ENCODE measurements at places on chromosomes 3 and 15.

DNA sequence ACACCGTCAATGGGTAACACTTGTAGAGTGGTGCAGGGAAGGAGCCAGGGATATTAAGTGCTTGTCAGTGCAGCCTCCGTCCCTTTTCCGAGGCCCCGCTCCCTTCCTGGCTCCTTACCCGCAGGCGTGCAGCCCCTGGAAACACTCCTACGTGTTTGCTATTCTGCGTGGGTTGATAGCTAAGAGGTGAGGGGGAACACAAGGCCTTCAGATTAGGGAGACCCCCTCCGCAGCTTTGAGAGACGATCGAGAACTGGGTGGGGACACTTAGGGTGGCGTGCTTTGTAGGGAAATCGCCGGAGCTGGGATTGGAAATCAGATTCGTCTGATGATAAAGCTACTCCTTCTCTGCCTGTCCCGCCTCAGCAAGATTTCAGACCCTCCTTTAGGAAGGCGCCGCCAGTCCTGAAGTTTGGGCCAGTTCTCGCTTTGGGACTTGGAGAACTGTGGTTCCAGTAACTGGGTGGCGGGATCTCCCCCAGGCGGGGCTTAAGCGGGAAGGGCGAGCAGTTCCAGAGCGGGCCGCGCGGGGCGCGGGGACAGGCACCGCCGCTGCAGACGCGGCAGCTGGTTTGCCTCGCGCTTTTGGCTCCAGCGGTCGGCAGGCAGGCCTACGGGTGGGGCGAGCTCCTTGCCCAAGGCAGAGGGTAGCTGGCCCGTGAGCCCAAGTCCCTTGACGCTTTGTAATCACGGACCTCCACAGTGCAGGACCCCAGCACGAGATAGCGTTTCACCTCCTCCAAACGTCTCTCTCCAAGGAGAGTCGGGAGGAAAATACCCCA is 8.0 kb upstream of the FAM107A start:
- peak; percentile 90 for DNase-seq

GRCh38 chr3:10757021-10757820 is 58.8 kb upstream of the SLC6A11 start:
- DNase-seq = peak; percentile 54

DNA sequence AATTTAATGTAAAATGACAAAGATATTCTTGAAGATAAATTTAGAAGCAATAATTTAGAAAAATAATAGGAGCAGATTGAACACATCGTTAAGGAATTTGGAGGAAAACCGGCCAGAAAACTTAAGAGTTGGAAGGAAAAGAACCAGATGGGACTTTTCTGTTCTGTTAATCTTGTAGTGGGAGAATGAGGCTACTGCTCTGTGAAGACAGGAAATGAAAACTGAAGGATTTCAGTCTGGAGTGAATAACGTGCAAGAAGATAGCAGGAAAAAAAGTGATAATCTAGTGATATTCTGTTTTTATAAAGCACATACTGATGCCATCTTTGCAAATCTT is 74.2 kb downstream of the DPPA2 start:
- DNase-seq = no peak

GRCh38 chr15:70029297-70029701 is 68.4 kb downstream of the TLE3 start:
- DNase-seq = peak; percentile 21

DNA sequence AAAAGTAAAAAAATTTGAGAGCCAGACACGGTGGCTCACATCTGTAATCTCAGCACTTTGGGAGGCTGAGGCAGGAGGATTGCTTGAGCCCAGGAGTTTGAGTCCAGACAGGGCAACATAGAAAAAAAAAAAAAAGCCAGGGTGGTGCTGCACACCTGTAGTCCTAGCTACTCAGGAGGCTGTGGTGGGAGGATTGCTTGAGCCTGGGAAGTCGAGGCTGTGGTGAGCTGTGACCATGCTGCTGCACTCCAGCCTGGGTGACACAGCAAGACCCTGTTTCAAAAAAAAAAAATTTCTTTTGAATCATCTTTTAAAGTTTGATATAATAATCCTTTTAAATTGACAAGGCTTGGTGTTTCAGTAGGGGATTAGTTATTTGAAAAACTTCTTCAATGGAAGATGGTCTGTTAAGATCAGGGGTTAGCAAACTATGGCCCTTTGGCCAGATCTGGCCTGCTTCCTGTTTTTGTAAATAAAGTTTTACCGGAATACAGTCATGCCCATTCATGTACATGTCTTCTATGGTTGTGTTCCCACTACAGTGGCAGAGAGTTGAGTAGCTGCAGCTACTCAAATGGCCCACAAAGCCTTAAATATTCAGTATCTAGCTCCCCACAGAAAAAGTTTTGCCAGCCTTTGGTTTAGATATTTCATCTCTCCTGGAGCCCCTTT is 28.9 kb downstream of the CDAN1 start:
- DNase-seq = no peak

DNA sequence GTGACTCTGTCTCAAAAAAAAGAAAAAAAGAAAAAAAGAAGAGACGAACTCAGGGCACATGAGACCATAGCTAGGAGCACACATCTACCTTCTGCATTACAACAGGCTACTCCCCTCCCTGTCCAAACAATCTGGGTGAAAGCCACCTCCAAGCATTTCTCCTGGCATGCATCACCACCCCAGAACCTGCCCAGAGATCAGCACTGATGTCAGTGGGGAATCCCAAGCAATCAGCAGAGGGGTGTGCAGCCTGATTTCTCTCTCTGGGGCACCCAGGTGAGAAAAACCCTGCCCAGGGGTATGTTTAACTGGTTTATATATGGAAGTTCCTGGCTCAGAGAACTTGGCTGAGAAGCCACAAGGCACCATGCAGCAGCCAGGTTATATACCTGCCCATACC is 59.4 kb downstream of the CDC25A start:
- DNase-seq = no peak

GRCh38 chr15:98740295-98740694 is 92.0 kb downstream of the IGF1R start:
- DNase-seq = no peak

DNA sequence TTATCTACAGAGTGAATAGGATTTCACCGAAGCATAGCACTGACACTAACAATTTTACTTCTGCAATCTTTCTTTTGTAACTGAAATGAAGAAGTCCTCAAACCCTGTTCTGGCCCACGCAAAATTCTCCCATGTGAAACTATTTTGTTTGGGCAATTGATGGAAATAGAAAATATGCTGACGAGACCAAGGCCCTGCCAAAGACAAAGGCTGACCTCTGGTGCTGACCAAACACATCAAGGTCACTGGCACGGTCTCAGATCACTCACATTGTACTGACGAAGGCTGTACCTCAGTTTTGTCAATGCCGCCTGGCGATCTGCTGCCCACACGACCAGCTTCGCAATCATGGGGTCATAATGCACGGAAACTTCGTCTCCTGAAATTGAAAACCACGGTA is 58.4 kb upstream of the DCUN1D1 start:
- no peak for DNase-seq

- no peak for DNase-seq
Measured at GRCh38 chr15:82803793-82804574, 1.9 kb downstream of the FSD2 start.

- no peak for DNase-seq
Measured at GRCh38 chr3:8780279-8780678, 10.9 kb upstream of the OXTR start.

GRCh38 chr15:77846986-77847385 is 214.3 kb upstream of the LINGO1 start:
- DNase-seq = no peak

- no peak for DNase-seq
Measured at GRCh38 chr3:84962415-84962814, 3.6 kb downstream of the CADM2 start.

DNA sequence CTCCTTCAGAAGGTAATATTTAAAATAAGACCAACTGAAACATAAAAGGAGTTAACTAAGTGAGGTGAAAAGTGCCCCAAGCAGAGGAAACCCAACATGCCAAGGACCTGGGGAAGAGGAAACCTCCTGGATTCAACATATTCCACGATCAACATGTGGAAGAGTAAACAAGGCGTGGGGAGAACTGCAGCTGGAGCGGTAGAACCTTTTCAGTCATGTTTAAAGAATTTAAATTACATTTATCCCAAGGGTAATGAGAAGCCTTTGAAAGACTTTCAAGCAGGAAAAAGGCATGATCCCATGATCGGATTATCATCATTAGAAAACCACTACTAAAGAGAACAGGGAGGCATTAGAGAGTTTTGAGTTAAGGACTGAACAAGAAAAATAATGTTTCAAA is 330.7 kb downstream of the FHIT start:
- no peak for DNase-seq

DNA sequence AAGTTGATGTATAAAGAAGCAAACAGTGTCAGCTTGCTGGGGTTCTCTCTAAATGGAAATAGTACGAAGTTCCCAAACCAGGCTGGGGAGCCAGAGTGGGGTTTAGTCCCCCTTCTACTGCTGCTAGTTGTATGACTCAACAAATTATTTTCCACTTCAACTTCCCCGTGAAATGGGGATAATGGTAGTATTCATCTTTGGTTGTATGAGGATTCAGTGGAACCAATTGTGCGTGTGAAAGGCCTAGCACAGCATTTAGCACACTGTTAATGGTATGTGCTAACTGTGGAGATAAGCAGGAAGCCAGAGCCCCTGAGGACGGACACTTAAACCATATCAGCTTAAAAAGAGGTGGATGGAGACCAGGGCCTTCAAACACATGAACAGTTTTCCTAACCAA is 4.2 kb downstream of the SORD start:
- DNase-seq = no peak

GRCh38 chr3:177833332-177833731 is 636.0 kb upstream of the TBL1XR1 start:
- DNase-seq = no peak

DNA sequence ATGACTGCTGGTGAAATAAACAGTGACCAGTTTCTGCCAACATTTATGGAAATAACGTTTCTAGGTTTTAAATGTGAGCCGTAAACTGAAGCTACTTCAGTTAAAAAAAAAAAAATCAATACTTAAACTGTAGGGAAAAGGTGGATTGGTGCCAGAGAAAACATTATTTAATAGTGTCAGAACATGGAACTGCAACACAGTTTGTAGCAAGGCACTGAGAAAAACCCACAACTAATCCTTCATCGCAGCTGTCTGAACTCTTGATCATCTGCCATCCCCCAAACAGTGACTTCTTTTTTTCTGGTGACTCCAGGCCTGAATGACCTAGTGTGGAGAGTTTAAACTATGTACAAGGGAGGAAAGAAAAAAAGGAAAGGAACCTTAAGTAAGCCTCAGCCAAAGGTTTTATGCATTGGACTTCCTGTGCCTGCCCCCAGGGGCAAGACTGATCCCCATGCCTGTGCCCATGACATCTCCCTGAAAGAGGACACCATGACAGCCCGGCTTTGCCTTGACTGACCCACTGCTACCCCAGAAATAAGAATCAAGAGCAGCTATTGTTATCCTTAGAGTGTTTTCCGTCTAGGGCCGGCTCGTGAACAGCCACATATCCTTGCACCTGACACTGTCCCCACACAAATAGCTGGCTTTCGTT is 33.1 kb downstream of the CRTAP start:
- no peak for DNase-seq

GRCh38 chr3:97815149-97815917 is 6.5 kb upstream of the CRYBG3 start:
- DNase-seq = no peak

- DNase-seq = no peak
Measured at GRCh38 chr15:64845183-64845611, 3.5 kb downstream of the PLEKHO2 start.

GRCh38 chr3:141279077-141279967 is 47.7 kb downstream of the PXYLP1 start:
- no peak for DNase-seq

DNA sequence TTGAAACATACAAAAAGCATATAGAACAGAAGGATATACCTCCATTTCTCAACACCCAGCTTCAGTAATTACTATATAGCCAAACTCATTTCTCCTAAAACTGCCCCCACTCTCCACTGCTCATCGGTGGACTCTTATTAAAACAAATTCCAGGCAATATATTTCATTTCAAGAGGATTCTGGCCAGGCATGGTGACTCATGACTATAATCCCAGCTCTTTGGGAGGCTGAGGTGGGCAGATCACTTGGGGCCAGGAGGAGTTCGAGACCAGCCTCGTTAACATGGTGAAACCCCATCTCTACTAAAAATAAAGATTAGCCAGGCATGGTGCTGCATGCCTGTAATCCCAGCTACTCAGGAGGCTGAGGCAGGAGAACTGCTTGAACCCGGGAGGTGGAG is 40.9 kb downstream of the SNX4 start:
- DNase-seq = no peak

DNA sequence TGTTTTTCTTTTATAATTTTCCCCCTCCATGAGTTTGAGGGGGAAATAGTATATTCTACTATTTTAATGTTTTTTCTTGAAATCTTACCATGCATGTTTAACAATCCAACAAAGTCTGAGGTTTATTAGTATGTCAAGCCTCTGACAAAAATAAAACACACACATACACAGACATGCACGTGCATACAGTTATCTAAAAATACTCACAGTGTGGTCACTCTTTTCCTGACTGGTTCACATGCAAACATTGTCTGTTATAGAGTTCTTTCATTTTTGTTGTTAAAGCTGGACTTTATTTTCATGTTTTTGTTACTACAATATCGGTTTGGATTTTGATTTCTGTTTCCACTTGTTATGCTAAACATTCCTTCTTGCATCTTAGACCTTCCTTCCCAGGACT is 236.6 kb downstream of the MFSD1 start:
- DNase-seq = no peak

- DNase-seq = no peak
Measured at GRCh38 chr3:43415088-43415487, 128.7 kb downstream of the SNRK start.

DNA sequence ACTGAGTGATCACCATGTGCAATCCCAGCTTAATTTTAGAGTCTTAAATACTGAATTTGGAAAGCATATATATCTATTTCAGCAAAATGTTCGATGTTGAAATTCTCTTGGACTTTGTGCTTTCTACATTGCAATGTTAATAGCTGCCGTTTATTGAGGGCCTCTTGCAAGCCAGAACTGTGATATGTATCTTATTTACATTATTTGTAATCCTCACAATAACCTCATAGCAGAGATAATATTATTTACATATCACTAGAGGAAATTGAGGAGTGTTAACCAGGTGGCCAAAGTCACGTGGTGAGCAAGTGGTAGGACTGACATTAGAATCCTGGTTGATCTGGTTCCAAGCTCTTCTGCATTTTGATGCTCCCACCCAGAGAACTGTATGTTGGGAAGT is 254.1 kb downstream of the SLC9A9 start:
- no peak for DNase-seq

- DNase-seq = no peak
Measured at GRCh38 chr3:14389716-14390115, 12.7 kb upstream of the SLC6A6 start.

GRCh38 chr3:125160606-125161371 is 51.8 kb downstream of the SLC12A8 start:
- no peak for DNase-seq

DNA sequence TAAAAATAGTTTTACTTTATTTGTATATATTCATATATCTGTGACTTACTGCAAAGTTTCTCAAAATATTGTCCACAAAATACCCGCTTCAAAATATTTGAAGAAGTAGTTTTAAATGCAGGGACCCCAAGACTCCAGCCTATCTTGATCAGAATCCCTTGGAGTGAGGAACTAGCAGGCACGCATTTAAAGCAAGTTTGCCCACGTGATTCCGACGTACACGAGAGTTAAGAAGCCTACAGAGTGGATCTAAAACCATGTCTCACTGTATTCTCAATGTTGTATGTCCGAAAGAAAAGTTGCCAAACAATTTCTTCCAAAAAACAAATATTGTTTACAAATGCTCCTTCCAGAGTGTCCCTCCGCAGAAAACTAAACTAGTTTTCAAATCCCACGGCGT is 1.7 kb downstream of the GABRB3 start:
- no peak for DNase-seq
